Stimulated activated naive CD8-positive, alpha-beta T cell treated with anti-CD3 and anti-CD28 coated beads, Interleukin-15, amount 100 ng/mL, for 72 hours (primary cell): ENCODE measurements at places on chromosomes 3 and 15.

DNA sequence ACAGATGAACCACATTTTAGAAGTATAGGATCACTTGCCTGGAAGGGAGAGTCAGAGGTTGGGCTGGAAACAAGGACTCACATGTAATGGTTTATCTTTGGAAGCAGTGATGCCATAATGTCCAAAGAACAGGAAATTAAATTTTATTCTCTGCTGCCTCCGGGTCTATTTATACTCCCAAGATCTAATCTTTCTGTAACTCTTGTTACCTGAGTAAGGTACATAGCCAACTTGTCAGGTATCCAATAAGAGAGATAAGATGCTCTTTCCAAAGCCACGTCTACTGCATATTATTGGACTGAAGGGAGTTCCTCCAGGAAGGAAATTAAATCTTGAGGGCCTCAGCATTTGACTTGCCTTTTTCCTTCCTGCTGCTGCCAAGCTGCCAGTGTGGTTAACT is 71.0 kb downstream of the CRYGS start:
- no peak for DNase-seq

GRCh38 chr15:35934383-35935049 is 388.6 kb upstream of the DPH6 start:
- DNase-seq = no peak

DNA sequence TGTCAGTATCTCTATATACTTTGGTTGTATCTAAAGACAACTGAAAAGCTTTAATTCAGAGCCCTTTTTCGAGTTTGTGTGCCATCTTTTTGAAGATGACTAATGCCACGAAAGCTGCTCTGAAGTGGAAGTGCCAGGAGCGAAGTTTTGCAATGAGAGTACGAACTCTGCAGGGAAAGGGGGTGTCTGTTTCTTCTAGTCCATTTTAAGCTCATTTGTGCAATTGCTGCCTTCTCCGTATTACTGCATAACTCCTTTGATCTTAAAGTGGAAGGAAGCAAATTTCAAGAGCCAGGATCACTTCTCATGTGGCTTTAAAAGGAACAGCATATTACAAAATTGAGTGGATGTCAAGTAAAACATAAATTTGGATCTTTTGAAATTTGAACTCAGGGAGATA is 245.3 kb downstream of the FEZF2 start:
- no peak for DNase-seq

DNA sequence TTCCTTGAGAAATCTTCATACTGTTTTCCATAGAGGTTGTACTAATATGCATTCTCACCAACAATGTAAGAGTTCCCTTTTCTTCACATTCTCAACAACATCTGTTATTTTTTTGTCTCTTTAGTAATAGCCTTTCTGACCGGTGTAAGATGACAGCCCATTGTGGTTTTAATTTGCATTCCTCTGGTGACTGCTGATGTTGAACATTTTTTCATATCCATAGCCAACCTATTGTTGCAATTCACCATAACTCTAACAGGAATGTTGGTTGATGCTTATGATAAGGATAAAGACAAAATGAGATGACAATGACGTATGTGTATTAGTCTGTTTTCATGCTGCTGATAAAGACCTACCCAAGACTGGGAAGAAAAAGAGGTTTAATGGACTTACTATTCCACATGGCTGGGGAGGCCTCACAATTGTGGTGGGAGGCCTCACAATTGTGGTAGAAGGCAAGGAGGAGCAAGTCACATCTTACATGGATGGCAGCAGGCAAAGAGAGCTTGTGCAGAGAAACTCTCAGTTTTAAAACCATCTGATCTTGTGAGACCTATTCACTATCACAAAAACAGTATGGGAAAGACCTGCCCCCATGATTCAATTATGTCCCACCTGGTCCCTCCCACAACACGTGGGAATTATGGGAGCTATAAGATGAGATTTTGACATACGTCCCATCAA is 37.6 kb upstream of the RHCG start:
- DNase-seq = no peak

DNA sequence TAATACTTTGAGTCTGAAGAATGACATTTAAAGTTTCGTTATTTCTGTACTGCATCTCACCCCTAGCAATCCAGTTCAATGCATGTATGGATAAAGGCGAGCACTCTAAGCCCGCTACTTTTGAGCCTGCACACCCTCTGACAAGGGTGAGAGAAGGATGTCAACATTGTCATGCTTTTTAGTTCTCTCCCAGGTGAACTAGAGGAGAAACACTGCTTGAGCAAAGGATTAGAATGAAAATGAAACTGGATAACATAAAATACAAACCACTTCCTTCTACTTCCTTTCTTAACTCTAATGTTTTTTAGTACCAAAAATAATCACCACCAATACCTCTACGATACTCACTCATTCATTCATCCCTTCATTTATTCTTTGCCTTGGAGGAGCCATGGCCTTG is 588.7 kb upstream of the NR2F2 start:
- no peak for DNase-seq

DNA sequence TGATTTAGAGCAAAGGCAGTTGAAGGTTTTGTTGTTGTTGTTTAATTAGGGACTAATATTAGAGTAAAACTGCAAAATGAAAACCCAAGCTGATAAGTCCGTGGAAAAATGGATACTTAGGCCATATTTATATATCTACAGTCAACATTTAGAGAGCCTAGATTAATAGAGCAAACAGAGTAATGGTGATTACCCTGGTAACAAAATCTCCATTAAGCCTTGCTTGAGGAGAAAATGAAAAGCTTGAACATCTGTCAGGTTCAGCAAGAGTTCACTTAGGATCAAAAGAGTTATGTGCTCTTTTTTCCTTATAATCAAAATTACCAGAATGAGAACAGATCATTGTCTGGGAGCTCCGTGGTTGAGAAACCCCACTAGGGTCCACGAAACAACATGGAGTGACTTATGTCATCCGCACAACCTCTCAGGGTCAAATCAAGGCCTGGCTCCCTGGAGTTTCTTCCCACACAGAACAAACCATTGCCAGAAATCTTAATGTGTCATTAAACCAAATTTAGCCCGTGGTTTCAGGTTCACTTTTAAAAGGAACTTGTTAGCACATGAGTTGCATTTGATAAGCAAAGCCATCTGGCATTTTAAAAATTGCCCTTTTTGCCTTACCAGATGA is 381.2 kb downstream of the GABRB3 start:
- DNase-seq = no peak

GRCh38 chr15:51367322-51367976 is 26.0 kb downstream of the GLDN start:
- no peak for DNase-seq

DNA sequence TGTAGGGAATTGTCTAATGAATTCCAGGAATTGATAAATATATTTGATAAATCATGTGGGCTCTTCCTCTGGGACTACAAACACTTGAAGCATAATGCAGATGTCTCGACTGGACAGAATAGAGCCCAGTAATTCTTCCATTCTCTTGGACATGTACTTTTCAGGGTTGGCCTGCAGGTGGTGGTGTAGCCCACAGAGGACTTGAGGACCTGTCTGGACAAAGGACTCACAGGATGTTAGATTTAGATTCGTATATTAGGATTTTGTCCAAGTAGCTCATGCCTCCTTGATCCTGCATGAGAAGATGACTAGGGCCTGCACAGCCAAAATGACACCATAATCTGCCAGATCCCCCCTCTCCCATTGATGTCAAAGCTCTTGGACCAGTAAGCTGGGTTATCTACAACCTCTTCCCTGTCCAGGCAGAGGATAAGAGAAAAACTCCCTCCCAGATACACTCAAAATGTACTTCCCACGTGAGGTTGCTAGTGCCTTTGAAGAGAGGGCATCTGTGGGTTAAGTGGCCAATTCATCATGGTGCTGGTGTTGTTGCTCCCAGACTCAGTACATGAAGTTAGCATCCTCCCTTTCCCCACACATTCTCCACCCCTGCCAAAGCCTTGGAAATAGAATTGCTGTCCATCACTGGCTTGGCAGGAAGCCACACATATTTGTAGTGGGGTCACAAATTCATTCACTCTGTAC is 88.6 kb upstream of the ZNF280D start:
- peak; percentile 48 for DNase-seq

GRCh38 chr3:150064971-150065370 is 94.3 kb upstream of the PFN2 start:
- no peak for DNase-seq

- DNase-seq = no peak
Observed at GRCh38 chr3:14042680-14043079, 82.0 kb downstream of the CHCHD4 start.

- no peak for DNase-seq
Observed at GRCh38 chr15:83653639-83654378, at the start of gene ADAMTSL3. ADAMTSL3 (plus strand) TSS chr15:83654123; CDS start chr15:83655762, 1,639 bp downstream.

DNA sequence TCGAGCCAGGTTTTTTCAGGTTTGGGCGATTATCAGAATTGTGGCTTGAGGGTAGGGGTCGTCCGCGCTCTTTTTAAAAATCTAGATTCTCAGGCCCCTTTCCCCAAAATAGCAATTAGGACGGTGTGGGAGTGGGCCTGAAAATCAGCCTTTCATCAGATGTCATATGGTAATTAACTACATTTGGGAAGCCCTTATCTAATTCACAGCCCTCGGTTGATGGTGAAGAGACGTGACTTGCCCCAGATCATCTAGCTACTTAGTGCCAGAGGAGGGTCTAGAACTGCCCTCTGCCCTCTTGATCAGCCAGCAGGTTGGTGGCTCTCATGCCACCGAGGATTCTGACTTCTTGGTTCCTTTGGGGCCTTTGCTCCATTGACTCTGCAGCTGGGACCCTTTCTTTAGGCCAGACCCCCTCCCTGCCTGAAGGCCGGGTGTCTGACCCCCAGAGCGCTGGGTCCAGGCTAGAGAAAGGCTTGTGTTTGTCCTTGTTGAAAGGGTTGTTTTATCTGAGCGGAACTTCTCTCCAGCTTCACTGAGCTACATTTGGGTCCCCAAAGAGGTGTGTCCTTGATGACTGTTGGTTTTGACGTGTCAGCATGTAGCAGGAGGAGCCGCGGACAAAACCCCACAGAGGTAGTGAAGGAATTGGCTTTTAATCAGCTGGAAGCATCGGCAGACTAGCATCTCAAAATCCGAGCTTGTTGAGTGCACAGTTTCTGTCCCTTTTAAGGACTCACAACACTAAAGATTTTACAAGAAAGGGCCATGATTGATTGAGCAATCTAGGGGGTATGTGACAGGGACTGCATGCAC is 857 bp downstream of the AEN start:
- peak; percentile 62 for DNase-seq

DNA sequence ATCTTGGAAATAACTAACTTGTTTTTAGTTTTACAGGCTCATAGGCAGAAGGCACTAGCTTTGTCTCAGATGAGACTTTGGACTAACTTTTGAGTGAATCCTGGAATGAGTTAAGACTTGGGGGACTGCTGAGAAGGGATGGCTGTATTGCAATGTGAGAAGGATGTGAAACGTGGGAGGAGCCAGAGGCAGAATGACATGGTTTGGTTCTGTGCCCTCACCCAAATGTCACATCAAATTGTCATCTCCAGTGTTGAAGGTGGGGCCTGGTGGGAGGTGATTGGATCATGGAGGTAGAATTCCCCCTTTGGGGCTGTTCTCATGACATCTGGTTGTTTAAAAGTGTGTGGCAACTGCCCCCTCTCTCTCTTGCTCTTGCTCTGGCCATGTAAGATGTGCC is 28.8 kb upstream of the CCDC50 start:
- DNase-seq = no peak

DNA sequence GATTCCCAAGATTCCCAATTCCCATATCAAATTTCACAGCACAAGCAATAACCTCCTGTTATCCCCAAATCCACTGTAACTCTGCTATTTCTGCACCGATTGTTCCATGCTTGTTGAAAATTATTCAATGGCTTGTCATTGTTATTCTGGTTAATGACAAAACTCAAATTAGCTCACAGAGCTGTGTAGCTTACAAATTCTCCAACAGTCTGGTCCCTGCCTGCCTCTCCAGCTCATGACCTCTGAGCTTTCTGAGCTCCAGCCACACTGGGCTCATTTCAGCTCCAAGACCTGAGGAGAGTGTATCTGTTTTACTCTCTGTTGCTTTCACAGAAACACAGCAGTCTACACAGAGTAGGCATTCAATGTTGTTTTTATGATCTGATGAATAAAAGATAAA is 3.3 kb downstream of the DPPA2 start:
- DNase-seq = no peak

DNA sequence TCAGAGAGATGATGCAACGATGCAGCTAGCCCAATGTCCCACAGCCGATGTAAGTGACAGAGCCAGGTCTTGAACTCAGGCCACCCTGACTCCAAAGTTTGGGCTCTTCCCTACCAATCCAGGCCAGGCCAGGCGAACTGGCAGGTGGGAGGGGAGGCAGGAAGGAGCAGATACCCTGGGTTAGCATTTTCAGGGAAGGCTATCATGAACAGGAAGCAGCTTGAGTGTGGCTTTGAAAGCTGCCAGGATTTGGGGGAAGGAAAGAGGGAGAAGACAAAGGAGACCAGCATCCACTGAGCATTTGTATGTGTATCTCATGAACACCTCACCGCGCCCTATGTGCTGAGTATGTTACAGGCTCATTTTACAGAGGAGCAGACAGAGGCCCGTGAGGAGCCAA is 38.8 kb downstream of the LMCD1 start:
- no peak for DNase-seq
